Adrenal gland (tissue), 19 donors: ENCODE measurements at places on chromosomes 7 and 10. TPM values are rescaled to one million over a fixed set of nuclear protein-coding genes. Genes with fewer than 3 reads are reported as not detected.

MXI1 gene
- total RNA-seq: 53.1 TPM

TMEM139 gene
- 4.7 TPM for total RNA-seq

ORC5 gene
- total RNA-seq: 6.6 TPM

FAS gene
- total RNA-seq: 9.8 TPM

AGR2 gene
- total RNA-seq: 1.3 TPM

PANK1 gene
- 21.3 TPM for total RNA-seq

SFRP4 gene
- 1.1 TPM for total RNA-seq

MSS51 gene
- 3.8 TPM for total RNA-seq

DNA sequence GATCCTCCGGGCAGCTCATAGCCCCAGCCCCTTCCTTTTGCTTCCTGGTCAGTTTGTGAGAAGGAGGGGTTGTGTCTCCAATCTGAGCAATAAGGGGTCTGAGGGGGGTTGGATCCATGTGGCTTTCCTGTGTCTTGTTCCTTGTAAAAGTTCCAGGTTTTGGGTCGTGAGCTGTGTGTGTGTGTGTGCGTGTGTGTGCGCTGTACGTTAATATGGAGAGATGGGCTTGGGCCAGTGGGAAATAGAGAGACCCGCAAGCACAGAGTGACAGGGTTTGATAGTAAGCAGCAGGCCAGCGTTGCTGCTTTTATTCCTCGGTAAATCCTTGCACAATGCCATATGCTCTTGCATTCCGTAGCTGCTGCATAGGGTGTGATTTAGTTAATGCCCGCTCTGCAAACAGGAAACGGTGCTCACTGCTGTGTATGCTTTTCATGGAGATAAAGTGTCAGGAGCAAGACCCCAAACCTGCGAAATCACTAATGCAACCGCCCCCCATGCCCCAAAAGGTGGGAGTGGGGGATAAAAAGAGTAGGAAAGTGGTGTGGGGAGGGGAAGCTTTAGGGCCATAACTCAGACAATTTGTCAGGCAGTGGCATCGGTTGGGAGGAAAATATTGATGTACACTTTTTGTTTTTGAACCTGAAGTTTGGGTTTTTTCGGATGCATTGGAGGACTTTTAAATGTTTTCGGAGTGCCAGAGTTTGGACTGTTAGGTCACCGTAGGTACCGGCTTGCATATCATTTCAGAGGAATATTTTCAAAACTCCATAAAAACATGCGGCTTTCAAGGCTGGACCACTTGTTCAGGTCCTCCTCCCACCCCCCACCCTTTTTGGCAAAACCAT lies 108.7 kb downstream of the TCF7L2 start:
- H3K4me3 ChIP-seq: no peak overlapping the region
- H3K27ac ChIP-seq: no peak overlapping the region
- no peaks in the 10 kb centered on the region for H3K27me3 ChIP-seq
- DNase-seq: no peak
- H3K36me3 ChIP-seq: no peaks in the 10 kb centered on the region

- no peaks in the 10 kb centered on the region for H3K36me3 ChIP-seq
- H3K27me3 ChIP-seq: no peaks in the 10 kb centered on the region
- peaks cover 17% of the 10 kb centered on the region for H3K4me1 ChIP-seq
- peak; percentile 73 for DNase-seq
- no peak overlapping the region for H3K4me3 ChIP-seq
These were observed 872.4 kb downstream of the LRMDA start for GRCh38 chr10:76303682-76304316.

DNA sequence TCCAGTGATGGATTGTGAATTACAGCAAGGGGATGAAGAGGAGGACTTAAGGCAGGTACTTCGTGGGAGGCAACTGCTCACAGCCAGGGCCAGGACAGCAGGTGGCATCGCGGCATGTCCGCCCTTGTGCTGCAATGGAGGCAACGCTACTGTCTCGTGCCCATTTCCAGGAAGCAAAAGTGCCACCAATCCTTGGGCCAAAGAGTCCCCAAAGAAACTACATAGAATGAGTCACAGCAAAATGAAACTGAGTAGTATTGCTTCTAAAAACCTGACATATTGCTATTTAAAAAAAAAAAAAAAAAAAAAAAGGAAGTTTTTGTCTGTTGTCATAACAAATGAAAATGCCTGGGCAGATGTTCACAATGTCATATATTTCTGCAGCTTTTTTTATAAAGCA lies 46.6 kb downstream of the RSU1 start:
- H3K4me3 ChIP-seq: no peak overlapping the region
- no peak overlapping the region for H3K27ac ChIP-seq
- no peak for DNase-seq
- no peaks in the 10 kb centered on the region for H3K4me1 ChIP-seq
- no peaks in the 10 kb centered on the region for H3K27me3 ChIP-seq
- no peaks in the 10 kb centered on the region for H3K36me3 ChIP-seq

GRCh38 chr7:51025668-51026067 lies 243.0 kb upstream of the GRB10 start:
- no peak for DNase-seq
- no peaks in the 10 kb centered on the region for H3K4me1 ChIP-seq
- H3K36me3 ChIP-seq: no peaks in the 10 kb centered on the region
- H3K27ac ChIP-seq: no peak overlapping the region

DNA sequence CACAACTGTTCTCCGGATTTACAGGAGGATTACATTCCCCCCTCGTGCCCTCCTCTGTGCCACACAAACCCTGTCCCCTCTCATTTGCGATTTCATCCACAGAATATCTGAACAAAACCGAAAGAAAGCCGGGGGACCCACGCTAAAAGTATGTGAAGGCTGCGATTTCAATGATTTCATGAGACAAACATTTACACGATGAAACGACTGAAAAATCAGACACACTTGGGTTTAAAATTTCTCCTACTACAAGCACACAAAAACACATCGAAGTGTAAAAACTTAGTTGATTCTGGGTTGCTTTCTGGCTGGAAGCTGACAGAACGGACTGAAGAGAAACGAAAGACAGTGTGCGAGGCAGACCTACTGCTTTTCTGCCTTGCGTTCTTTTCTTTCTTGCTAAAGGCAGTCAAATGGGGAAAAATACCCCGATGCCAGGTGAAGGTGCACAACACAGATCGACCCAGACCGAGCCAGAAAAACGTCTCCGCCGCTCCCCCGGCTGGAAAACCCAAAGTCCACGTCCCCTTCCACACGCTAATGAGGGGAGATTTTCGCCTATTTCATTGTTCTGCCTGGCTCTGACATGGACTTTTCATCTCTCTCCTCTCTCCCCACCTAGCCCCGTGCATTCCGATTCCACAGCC lies 1.2 kb downstream of the HIPK2 start:
- H3K4me1 ChIP-seq: peaks cover 26% of the 10 kb centered on the region
- H3K27ac ChIP-seq: peak overlapping the region; percentile 90
- H3K27me3 ChIP-seq: no peaks in the 10 kb centered on the region
- no peaks in the 10 kb centered on the region for H3K36me3 ChIP-seq

DNA sequence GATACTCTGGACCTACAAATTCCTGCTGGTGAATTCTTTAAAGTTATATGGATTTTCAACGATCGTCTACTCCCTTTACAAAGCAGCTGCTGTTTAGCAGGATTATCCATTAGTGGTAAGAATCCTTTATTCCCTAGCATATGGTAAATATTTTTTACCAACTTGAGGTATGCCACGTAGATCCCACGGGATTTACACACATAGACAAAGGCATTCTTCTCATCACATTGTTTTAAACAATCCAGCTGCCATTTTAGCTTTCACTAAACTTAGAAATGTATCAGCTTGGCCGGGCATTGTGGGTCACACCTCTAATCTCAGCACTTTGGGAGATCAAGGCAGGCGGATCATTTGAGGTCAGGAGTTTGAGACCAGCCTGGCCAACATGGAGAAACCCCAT lies 148.0 kb upstream of the SH2B2 start:
- H3K27me3 ChIP-seq: no peaks in the 10 kb centered on the region
- no peaks in the 10 kb centered on the region for H3K4me1 ChIP-seq
- H3K36me3 ChIP-seq: no peaks in the 10 kb centered on the region
- no peak overlapping the region for H3K4me3 ChIP-seq
- H3K27ac ChIP-seq: no peak overlapping the region

DNA sequence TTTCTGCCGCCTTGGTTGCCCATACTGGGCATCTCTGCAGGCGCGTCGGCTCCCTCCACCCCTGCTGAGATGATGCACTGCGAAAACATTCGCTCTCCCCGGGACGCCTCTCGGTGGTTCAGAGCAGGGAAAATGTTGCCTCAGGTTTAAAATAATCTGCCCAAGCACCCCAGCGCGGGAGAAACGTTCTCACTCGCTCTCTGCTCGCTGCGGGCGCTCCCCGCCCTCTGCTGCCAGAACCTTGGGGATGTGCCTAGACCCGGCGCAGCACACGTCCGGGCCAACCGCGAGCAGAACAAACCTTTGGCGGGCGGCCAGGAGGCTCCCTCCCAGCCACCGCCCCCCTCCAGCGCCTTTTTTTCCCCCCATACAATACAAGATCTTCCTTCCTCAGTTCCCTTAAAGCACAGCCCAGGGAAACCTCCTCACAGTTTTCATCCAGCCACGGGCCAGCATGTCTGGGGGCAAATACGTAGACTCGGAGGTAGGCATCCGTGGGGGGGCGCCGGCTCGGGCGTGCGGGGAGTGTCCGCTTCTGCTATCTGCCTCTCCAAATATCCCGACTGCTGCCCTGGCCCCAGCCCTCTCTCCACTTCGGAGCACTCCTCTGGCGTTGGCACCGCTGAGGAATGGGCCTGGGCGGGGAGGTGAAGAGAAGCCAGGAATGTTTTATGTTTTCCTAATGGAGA lies at the start of gene CAV1:
CAV1 (plus strand) TSS at position 428 of the 689 bp plus-strand sequence; CDS start at position 455, 27 bp downstream.
- H3K36me3 ChIP-seq: no peaks in the 10 kb centered on the region
- DNase-seq: peak; percentile 37
- peak within 1 kb of the TSS; percentile 76 for H3K4me3 ChIP-seq
- H3K4me1 ChIP-seq: peaks cover 8% of the 10 kb centered on the region
- peaks cover 33% of the 10 kb centered on the region for H3K27me3 ChIP-seq
- H3K27ac ChIP-seq: peak within 1 kb of the TSS; percentile 43

- H3K36me3 ChIP-seq: no peaks in the 10 kb centered on the region
- H3K4me3 ChIP-seq: peak overlapping the region; percentile 71
- peak overlapping the region; percentile 85 for H3K27ac ChIP-seq
- no peaks in the 10 kb centered on the region for H3K27me3 ChIP-seq
These were observed 672 bp downstream of the LFNG start for GRCh38 chr7:2520131-2520760.

DNA sequence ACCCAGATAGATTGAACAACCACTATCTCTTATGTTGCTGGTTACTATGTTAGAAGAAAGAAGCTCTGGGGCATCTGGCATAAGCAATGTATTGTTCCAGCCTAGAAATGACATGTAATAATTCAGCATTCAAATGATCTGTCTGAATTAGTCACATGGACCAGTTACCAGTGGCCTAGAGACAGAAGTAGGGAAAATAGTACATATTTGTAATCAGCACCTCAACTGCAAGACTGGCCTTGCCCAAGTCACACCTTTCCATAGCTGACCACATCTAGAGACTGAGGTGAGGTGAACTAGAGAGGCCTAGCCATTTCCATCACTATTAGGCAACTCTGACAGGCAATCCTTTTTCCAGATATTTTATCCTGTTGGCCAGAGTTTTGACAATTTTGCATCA lies 315.6 kb upstream of the KCND2 start:
- DNase-seq: no peak
- H3K27ac ChIP-seq: no peak overlapping the region
- no peaks in the 10 kb centered on the region for H3K27me3 ChIP-seq
- no peaks in the 10 kb centered on the region for H3K36me3 ChIP-seq
- H3K4me3 ChIP-seq: no peak overlapping the region

DNA sequence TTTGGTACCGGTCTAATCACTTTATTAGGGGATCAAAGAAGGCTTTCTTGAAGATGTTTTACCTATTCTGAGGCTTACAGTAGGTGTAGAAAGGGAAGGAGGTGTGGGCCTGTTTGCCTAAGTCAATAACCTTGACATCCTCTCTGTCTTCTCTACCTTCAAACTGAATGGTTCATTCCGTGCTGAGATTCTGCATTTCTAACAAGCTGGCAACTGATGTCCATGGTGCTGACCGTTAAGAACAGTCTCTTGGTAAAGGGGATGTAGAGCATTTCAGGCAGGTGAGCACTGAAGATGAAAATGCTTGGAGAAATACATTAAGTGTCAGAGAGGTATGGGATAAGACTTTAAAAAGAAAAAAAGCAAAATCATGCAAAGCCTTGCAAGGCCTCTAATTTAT lies 51.5 kb upstream of the DGKB start:
- H3K4me3 ChIP-seq: no peak overlapping the region
- no peak overlapping the region for H3K27ac ChIP-seq
- no peak for DNase-seq
- no peaks in the 10 kb centered on the region for H3K27me3 ChIP-seq

- H3K4me3 ChIP-seq: no peak overlapping the region
- DNase-seq: no peak
- H3K27ac ChIP-seq: no peak overlapping the region
- no peaks in the 10 kb centered on the region for H3K27me3 ChIP-seq
These were observed 186.6 kb downstream of the GRID1 start for GRCh38 chr10:86179961-86180360.

GRCh38 chr7:90238583-90238982 lies 6.4 kb upstream of the CFAP69 start:
- H3K4me3 ChIP-seq: no peak overlapping the region
- no peaks in the 10 kb centered on the region for H3K27me3 ChIP-seq
- H3K27ac ChIP-seq: no peak overlapping the region
- no peaks in the 10 kb centered on the region for H3K4me1 ChIP-seq
- DNase-seq: no peak

DNA sequence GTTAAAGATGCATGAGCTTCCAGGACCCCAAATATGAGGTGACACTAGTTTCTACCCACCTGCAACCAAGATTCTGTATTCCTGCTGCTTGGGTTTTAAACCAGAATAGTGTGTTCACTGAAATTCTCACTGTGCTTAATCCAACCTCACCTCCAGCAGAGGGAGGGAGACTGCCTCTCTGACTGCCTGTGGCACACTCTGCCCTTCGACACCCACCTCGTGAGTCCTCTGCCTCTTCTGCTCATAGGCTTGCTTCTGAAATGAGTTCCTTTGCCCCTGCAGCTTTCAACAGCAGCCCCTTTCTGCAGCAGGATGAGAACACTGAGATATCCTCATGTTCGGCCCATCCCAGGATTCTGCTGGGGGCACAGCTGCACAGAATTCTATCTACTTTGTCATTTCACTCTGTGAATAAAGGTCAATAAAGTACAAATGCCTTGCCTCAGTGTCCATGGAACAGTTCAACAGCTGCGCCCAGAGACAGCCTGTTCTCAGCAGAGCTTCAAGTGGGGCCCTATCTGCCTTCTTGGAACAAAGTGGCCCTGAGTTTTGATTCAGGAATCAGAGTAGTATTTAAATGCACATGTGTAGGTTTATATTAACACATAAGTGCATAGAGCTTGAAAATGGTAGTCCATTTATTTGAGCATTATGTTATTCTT lies 632.5 kb downstream of the TNS3 start:
- no peaks in the 10 kb centered on the region for H3K36me3 ChIP-seq
- H3K4me3 ChIP-seq: no peak overlapping the region
- no peaks in the 10 kb centered on the region for H3K27me3 ChIP-seq
- no peaks in the 10 kb centered on the region for H3K4me1 ChIP-seq

DNA sequence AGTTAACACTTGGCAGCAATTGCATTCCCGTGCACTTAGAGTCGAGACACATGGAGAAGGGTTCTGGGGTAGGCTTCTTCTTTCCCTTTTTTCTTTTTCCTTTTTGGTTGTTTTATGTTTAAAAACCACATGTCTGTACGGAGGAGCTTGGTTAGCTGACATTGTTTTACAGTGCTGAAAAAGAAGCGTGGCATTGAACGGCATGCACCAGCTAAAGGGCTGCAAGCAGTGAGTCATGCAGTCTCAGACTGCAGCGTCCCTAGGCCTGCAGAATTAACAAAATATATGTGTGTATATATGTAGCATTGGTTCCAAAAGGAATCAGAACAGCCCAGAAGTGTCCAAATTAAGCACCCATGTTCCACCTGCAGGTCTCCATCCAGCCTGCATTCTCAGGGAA lies 211.0 kb downstream of the TCF7L2 start:
- H3K27ac ChIP-seq: no peak overlapping the region
- no peak for DNase-seq
- H3K4me3 ChIP-seq: no peak overlapping the region
- no peaks in the 10 kb centered on the region for H3K36me3 ChIP-seq
- no peaks in the 10 kb centered on the region for H3K4me1 ChIP-seq
